DMS79 treated with DMSO at 0.1 percent for 48 hours (cell line): ENCODE measurements at places on chromosomes 12 and 14.

DNA sequence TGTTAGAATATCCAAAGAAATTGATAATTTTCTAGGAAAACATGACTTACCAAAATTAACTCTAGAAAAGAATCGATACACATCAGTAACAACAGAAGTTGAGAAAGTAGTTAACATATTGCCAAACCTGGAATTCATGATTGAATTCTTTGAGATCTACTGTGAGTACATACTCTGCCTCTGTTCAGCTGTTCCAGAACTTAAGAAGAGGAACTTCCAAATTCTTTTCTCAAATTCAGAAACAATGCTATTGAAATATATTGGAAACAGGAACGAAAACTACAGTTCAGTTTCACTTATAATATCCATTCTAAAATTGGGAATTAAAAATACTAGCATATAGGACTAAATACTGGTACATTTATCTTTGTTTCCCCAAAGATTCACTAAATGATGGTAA lies 57.9 kb downstream of the MARK3 start:
- no peak for DNase-seq

DNA sequence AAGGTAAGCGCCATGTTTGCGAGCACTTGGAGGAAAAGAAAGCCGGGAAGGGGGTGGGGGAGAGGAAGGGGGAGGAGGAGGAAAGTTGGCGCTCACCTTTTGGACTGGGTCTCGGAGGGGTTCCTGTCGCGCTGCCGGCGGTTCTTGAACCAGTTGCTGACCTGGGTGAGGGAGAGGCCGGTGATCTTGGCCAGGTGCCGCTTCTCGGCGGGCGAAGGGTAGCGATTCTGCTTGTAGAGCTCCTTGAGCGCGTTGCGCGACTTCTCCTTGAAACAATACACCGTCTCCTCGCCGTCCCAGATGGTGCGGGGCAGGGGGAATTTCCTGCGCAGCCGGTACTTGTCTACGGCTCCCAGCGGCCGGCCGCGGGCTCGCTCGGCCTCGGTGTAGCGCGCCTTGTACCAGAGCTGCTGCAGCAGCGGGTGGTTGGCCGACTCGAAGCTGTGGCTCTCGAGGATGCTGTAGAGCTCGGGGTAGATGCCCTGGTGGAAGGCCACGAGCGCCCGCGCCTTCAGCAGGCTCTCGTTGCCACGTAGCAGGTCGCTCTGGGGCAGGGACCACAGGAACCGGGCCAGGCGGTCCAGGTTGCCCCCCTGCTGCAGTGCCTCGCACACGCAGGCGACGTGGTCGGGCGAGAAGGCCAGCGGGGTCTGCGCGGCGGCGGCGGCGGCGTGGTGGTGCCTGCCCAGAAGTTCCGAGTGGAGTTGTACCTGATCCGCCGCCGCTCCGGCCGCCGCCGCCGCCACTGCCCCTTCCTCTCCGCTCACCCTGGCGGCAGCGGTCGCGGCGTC lies 840 bp downstream of the SIX4 start:
- peak; percentile 67 for DNase-seq

- no peak for DNase-seq
Measured at GRCh38 chr14:23561259-23561658, 5.2 kb downstream of the THTPA start.

DNA sequence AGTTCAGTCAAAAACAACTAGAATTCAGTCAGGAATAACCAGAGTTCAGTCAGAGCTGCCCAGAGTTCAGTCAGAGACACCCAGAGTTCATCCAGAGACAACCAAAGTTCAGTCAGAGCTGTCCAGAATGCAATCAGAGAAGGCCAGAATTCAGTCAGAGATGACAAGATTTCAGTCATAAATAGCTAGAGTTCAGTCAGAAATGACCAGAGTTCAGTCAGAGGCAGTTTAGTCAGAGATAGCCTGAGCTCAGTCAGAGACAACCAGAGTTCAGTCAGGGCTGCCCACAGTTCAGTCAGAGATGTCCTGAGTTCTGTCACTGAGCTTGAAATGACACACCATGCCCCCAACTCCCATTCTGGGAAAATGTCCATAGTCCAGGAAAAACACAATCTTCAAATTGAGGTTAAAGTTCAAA lies 1102.8 kb downstream of the BCL11B start:
- no peak for DNase-seq

DNA sequence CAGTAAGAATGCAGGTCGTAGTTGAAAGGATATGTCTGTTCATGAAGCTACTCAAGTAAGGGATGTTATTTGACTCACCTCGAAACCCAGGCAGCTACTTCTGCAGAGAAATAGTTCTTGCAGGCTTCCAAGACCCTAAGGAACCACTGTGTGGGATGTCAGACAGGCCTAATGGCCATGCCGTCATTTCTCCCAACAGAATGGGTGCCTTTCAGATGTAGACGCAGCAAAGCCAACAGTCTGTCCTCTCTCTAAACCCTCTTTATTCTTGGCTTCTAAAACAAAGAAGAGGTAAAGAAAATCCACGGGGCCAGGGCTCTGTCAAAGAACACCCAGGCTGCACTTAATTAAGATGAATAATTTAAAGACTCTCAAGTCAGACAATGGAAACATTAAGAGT lies 19.0 kb upstream of the ACTN1 start:
- no peak for DNase-seq

DNA sequence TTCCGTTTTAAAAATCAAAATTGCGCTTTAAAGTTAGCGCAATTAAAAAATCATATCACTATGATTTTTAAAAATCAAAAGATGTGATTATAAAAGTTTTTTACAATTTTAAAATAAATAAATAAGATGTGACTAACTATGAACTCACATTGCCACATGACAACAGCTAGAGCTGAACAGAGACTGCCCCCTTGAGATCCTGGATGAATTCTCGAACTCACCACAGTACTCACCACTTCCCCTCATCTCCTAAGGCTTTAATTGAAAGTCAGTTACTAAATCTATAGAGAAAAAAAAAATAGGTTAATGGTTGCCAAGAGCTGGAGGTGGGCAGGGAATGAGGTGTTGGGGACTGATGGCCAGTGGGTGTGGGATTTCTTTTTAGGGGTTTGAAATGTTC lies 384.2 kb downstream of the ZFP36L1 start:
- no peak for DNase-seq
